ENCODE measurements at places on chromosomes 4 and X.

- no peak for DNase-seq
Observed at GRCh38 chr4:7629501-7630254, 194.9 kb upstream of the PSAPL1 start.

DNA sequence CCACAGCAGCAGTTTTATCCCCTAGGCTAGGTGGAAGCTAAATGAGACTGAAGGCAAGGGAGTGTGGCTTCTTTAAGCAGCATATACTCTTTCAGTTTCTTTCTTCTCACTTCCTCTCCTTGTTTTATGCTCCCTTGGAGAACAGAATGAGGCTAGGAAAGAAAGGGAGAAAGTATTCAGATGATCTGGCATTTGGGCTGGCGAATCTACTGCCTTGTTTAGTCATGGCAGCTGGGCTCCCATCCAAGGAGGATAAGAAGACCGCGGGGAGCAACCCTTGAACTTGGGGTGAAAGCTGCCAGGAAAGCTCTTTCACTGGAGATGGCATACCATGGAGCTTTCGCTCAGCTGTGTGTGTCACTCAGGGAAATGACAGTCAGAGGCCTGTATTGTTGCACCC, 72.1 kb downstream of the ARHGEF38 start:
- no peak for DNase-seq

- DNase-seq = no peak
Observed at GRCh38 chrX:150256297-150256650, 106.8 kb upstream of the MAMLD1 start.

DNA sequence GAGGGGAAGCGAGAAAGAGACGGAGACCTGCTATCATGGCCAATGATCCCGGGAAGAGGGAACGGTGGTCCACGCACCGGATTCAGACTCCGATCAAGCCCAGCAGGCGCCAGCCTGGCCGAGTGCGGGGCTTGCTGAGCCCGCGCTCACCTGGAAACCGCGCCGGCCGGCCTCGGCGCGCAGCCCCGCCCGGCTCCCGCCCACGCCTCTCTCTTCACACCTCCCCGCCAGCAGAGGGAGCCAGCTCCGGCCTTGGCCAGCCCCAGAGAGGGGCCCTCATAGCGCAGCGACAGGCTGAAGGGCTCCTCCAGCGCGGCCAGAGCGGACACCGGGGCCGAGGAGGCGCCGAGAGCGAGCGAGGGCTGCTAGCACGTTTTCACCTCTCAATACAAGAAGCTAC, 36.8 kb upstream of the SPANXN2 start:
- DNase-seq = no peak

DNA sequence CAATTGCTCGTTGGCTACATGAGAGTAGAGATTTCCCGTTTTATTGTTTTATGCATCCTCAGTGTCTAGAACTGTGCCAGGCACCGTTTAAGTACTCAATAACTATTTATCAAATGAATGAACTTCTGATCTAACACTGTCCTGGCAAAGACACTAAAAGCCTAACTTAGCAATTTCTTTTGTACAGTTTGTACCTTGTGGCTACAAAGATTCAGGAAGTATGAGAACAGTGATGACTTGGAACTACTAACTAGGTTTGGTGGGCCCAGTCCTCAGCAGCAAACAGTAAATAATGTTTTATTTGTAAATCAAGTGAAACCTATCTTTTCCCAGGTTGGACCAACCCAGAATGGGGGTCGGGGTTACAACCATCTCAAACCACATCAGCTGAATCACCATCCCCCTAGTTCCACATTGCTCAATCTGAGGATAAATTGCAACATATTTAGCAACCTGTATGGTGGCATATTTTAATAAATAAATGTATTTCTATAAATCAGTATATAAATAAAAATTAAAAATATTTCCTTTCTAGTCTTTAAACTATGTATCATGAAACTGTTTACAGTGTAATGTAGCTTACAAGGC, 12.3 kb upstream of the SCRG1 start:
- DNase-seq = no peak

DNA sequence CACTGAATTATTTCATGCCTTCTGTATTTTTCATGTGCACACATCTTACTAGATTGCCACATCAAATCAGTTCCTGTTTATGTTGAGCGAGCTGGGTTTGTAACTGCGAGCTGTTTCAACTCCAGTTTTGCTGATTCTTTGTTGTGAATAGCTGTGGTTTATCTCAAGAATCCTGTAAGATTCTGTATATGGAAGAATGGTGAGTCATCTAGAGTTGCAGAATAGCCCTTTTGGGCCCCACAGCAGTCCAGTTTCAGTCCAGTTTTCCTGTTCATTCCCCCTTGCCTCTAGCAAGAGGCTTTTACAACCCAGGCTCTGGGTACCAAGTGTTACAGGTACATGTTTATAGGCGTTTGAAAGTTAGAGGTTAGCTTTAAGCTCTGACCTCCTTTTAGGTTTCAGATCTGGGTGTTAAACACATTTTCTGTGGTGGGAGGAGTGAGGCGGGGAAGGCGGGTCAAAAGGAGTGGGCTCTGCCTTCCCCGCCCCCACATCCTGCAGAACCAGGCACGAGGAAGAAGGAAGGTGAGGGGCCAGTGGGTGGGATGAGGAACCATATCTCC, 32.7 kb downstream of the TBC1D14 start:
- DNase-seq = no peak

DNA sequence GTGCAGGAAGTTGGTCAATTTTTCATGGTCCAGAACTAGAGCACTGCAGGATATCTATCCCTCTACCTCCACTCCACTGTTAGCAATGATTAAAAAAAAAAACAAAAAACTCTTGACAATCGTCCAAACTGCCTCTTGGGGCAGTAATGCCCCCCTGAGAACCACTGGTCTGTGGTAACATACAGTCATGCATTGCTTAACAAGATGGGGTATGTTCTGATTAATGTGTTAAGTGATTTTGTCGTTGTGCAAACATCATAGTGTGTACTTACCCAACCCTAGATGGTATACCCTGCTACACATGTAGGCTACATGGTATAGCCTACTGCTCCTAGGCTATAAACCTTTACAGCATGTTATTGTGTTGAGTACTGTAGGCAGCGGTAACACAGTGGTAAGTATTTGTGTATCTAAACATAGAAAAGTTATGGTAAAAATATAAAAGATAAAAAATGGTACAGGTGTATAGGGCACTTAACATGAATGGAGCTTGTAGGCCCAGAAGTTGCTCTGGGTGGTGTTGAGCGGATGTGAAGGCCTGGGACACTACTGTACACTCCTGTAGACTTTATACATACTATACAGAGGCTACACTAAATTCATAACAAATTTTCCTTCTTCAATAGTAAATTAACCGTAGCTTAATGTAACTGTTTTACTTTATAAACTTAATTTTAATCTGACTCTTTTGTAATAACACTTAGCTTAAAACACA, 34.1 kb downstream of the ART3 start:
- no peak for DNase-seq
